Stimulated activated CD4-positive, alpha-beta T cell treated with anti-CD3 and anti-CD28 coated beads, TNF-alpha, amount 100 ng/mL, for 48 hours (primary cell): ENCODE measurements at places on chromosomes 5 and 9.
A peak's percentile ranks its signal among the peaks of the same experiment; 100 is the strongest.

DNA sequence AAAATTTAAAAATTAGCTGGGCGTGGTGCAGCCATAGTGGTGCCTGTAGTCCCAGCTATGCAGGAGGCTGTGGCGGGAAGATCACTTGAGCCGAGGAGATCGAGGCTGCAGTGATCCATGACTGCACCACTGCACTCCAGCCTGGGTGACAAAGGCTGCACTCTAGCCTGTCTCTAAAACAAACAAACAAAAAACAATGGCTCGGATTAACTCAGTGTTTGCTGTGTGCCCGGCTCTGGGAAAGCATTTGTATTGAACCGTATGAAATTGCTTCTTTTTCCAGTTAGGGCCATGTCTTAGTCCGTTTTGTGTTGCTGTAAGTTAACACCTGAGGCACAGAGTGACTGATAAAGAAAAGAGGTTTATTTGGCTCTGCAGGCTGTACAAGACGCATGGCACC is 62.6 kb downstream of the CFAP77 start:
- no peak for DNase-seq

- DNase-seq, result no peak
Observed at GRCh38 chr5:103456476-103456875, 106.1 kb downstream of the NUDT12 start.

DNA sequence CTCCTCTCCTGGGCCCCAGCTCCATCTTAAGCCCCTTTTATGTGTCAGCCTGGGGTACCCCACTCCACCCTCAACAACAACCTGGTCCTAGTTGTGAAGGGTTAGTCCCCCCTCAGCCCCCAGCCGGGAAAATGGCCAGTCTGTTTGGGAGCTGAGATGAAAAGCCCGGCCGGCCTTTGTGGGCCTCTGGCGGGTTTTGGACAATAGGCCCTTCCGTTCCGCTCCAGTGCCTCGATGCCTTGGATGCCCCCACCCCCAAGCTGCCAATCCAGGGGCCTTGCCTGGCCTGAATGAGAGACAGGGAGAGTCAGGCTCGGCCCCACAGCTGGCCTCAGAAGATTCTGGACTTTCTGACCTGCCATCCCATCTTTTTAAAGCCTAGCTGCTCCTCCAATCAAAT is 9.2 kb downstream of the CNTFR start:
- no peak for DNase-seq

DNA sequence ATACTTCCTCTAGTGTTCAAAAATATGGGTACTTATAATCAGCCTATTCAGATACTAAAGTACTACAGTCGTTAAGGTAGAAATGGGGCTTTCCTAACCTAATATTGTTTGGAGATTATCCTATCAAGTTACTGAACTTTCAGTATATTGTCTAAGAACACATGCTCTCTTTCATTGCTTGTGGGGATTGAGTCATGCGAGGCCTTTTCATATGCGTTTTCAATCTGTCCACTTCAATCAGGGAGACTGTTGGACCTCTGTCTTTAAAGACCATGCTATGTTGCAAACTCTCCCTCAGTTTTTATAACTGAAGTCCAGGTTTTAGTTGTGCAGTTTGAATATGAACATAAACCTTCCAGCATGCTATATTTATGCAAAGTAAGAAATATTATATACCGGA is 15.0 kb downstream of the PRR16 start:
- DNase-seq, result no peak

- peak; percentile 65 for DNase-seq
Observed at GRCh38 chr9:89522261-89522958, 24.5 kb upstream of the SEMA4D start.

DNA sequence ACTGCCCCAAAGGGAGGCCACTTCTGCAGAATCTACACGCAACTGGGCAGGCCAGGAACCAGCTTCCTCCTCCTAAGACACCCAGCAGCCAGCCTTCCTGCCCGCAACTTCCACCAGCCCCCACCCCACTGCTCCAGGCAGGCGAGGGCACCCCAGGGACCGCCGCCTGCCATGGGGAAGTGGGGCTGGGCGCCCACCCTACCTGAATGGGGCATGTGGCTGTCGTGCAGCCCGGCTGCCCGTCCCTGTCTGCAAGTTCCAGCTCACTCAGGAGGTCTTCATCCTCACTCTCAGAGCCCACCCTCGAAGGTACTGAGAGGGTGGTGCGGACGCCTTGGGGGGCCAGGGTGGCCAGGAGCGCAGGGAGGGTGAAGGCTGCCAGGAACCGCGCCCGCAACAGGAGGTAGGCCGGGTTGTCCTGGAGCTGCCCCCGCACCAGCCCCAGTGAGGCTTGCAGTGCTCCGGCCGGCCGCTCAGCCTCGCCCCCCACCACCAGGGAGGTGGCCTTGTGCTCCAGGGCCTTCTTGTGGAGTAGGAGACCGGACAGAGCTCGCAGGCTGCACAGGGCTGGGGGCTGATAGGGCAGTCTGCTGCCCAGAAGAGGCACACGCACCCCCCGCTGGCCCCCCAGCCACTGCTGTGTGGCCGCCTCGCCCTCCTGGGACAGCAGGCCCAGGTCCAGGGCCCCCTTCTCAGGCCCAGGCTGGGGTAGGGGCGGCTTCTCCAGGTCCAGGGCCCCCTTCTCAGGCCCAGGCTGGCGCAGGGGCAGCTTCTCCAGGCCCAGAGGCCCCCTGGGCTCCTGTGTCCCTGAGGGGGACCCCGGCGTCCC is 4.1 kb upstream of the CARD9 start:
- DNase-seq, result no peak

- no peak for DNase-seq
Observed at GRCh38 chr9:125460346-125460745, 198.7 kb downstream of the GAPVD1 start.

GRCh38 chr9:108569624-108570023 is 286.2 kb downstream of the ACTL7B start:
- DNase-seq, result no peak

DNA sequence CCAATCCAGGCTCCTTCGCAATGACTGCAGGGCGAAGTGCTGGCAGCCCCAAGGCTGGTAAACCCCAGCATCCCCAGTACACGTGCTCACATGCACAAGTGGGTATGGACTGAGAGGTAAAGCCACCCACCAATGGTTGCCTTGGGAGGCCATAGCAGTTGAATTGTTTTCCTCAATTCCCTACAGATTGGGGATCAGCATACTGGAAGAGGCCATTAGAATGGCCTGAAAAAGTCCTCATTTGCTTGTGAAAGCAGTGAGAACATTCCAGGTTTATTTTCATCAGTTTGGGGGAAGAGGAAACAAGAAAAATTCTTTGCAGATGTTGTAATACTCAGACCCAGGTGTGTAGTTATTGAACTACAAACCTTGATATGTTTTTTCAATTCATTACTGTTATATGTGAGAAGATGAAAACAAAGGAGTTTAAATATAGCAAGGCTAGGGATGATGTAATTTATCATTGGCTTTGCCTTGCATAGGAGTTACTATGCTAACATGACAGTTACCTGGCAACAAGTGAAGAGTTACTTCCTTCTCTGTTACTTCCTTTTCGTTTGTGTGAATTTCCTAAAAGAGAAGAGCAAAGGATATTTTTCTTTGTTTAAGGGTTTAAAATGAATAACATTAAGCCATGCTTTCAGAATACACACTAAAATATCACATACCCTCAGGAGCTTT is 36.4 kb downstream of the MTMR12 start:
- no peak for DNase-seq

DNA sequence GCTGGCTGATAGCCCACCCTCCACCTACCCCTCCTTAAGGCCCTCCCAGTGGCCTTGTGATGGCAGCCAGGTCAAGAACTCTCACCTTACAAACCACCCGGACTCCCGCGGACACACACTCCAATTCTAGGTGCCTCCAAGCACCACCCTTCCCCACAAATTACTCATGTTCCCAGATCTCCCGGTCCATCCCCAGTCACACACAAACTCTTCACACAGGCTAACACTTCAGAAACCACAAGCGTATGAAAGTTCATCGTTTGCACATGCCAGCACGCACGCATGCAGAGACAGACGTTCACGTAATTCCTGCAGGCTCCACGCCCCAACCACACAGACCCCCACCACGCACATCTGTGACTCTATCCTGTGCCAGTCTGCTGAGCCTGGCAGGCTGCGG is 18.0 kb downstream of the NR5A1 start:
- no peak for DNase-seq

DNA sequence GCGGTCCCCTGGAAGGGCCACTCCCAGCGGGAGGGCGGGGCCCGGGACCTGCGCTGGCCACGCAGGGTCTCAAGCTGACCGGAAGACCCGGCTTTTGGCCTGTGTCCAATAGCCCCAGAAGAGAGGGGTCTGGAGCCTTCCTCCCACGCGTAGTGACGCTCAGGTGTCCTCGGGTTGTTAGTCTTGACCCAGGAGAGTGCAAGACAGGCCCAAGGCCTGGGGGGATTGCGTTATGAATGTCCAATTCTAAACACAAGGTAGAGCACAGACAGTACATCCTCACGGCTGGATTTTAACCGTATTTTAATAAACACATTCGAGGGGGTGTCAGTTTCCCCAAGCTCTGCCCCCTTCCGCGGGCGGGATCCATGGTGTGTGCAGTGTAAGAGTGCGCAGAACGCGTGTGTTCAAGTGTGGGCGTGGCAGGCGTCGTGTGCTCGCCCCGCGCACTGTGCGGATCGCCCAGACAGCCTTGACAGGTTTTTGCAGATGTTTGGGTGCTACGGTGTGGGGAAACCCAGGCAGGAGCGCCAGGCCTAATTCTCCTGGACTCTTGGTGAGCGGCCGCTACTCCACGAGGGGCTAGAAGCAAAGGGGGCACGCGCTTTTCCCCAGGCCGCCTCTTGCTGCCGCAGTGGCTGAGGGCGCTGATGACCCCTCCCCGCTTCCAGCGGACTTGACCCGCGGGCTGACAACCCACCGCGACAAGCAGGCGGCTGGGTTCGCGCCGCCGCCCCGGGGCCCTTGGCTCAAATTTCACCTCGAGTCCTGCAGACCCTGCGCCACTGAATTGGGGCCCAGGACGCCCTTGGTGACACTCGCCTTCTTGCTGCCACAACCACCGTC is 6.1 kb upstream of the DMRT3 start:
- no peak for DNase-seq

DNA sequence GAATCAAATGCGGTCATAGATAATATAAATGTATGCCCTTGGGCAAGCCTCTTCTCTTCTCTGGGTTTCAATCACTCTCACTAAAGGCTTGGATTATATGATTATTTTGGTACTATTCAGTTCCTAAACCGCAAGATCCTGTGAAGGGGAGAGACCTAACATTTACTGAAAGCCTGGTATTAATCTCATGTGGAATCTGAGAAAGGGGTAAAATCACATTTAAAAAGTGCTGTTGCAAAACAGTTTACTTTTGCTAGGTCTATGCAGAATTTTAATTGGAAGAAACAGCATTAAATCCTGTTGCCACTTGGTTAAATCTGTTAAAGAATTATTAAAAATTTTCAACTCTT is 50.7 kb downstream of the SLC44A1 start:
- DNase-seq, result no peak

DNA sequence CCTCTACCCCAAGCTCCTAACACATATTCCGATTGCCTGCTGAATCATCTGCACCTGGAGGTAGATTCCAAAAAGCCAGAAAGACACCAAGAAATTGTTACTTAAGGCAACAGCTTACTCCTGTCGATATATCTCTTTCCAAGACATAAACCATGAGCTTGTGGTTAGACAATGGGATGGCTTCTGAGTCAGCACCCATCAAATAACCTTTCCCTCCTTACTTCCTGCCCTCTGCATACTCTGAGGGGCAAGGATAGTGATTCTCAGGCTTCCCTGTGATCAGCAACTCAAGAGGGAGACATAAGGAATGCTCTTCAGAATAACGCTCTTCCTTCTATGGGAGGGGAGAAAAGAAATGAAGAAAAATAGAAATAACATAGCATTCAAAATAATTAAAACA is 70.9 kb downstream of the TMEM215 start:
- no peak for DNase-seq

DNA sequence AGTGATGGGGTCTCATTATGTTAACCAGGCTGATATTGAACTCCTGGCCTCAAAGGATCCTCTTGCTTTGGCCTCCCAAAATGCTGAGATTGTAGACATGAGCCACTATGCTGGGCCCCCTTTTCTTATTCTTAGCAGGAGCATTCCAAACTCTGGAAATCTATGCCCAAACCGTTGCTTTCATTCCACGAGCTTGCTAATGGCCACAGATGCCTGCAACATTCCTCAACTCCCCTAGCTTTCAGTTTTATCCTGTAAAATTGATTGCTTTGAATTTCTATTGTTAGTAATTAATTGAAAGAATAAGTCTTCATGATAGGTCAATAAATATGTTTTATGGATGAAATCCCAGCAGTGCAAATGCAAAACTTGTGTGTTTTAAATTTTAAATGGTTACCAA is 564.8 kb upstream of the WWC1 start:
- DNase-seq, result no peak

GRCh38 chr5:59300930-59301329 is 592.6 kb downstream of the PDE4D start:
- DNase-seq, result no peak

- DNase-seq, result no peak
Observed at GRCh38 chr5:141100243-141100805, at the start of gene PCDHB3. Gene PCDHB3 (plus strand): TSS chr5:141100473. CDS start chr5:141100650, 177 bp downstream.

DNA sequence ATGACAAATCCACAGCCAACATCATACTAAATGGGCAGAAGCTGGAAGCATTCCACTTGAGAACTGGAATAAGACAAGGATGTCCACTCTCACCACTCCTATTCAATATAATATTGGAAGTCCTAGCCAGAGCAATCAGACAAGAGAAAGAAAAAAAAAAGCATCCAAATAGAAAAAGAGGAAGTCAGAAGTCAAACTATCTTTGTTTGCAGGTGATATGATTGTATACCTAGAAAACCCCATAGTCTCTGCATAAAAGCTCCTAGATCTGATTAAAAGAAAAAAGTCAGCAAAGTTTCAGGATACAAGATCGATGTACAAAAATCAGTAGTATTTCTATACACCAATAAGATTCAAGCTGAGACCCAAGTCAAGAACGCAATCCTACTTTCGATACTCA is 66.1 kb downstream of the OSMR start:
- DNase-seq, result no peak

DNA sequence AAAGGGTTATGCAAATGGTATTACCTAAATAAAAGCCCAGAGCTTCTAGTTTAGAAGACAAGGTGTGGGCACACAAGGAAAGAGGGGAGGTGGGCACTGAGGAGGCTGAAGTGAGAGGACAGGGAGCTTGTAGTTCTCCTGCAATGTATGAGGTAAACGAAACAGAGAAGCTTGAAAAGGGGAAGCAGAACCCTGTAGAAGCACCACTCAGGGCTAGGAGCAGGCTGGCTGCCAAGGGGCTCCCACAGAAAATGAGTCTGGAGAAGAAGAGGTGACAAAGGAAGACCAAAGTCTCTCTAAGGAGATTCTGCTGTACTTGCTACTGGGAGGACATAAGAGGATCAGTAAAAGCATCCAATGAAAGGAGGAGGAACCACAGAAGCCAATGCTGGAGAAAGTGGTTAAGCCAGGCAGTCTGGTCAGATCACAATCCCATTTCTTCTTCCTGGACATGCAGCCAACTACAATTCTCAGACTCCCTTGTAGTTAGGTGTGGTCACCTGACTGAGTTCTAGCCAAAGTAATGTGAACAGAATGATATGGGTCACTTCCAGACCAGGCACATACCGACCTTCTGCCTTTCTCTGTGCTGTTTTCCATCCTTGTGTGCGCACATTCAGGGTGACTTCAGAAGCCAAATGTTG is 174.5 kb upstream of the MAP3K1 start:
- no peak for DNase-seq

- DNase-seq, result no peak
Observed at GRCh38 chr5:54323495-54323894, 13.1 kb upstream of the ARL15 start.
